ENCODE measurements at places on chromosomes 2 and 18. TPM values are rescaled to one million over a fixed set of nuclear protein-coding genes. Genes with fewer than 3 reads are reported as not detected.
A peak's percentile ranks its signal among the peaks of the same experiment; 100 is the strongest.

DNA sequence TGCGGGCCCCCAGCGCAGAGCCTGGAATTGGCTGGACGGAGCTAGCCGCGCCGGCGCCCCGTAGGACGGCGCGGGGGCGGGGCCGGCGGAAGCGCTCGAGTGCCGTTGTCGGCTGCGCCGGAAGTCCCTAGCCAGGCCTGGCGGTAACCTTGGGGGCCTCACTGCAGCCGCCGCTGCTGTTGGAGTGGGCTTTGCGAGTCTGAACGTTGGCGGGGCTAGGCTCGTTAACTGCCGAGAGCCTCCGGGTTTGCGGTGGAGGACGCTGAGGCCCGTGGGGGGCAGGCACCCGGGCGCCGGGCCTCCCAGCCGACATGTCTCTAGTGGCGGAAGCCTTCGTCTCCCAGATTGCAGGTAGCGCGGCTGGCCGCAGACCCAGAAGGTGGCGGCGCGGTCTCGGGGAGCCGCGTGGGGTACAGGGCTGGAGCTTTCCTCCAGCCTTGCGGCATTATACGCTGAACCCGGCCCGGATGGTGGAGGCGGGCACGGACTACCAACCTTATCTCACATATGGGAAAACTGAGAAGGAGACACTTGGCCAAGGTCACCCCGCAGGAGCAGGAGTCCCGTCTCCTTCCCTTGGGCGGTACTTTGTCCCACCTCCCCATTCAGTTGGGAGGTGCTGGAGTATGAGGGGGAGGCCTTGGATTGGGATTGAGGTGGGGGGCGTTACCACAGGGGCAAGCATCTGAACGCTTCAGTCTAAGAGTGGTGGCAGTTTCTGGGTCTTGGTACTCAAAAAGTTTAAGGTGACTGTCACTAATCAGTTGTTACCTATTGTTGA, at the start of gene MTX2:
Gene MTX2 (plus strand): TSS at position 124 of the 781 bp plus-strand sequence. CDS start 188 bp downstream, at position 312.
- DNase-seq = peak; percentile 70

DNA sequence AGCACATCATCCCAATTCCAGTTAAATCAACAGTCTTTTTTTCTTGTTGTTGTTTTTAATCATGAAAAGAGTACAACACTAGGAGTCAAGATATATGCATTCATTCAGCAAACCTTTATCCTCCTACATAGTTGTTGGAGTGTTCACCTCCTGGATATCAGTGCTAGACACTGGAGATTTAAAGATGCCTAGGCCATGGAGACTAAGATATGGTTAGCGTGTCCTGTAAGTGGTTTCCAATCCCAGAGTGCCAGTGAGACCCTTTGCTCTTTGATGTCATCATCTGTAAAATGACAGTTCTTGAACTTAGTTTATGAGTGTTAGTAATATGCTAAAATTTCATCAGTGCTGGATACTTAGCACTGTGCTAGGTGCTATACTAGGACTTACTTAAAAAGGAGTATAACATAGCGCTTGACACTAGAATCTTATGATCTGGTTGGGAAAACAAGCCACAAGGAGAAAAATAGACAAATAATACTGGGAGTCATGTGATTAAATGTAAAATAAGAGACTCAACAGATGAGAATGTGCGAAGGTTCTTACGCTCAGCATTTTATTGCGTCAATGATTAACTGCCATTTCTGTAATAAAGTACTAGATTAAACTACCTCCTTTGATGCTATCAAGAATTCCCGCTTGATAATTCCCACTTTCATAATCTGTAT, 31.5 kb downstream of the BABAM2 start:
- DNase-seq = no peak

DNA sequence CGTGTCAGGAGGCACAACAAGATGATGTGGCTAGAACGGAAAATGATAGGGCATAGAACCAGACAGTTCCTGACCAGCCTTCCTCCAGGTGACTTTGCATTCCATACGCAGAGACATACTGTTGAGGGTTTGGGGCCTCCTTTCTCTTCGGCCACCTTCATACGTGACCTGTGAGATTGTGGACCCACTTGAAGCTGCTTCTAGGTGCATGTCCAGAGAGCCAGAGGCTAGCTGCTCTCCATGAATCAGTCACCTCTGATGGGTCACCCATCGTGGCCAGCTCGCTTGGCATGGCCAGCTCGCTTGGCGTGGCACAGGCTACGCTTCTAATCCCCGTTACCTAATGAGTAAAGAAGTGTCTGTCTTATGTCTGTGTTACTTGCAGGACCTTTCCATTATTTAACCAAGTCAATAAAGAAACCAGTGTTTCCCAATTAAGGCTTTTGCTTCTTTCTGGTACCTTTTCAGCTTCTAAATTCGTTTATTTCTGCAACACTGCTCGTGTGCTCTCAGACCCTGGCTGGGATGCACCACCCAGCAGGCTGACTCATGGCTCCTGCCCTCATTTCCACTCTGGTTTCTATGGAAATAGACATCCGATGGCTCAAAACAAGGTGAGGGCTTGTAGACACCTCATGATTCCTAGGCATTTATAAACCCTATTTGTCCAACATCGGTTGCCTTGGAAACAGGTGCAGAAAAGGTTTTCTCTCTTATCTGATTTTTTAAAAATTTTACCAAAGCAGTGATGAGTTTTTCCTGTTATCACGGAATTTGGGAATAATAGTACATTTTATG, 86.7 kb upstream of the B3GNT7 start:
- peak; percentile 73 for DNase-seq

DNA sequence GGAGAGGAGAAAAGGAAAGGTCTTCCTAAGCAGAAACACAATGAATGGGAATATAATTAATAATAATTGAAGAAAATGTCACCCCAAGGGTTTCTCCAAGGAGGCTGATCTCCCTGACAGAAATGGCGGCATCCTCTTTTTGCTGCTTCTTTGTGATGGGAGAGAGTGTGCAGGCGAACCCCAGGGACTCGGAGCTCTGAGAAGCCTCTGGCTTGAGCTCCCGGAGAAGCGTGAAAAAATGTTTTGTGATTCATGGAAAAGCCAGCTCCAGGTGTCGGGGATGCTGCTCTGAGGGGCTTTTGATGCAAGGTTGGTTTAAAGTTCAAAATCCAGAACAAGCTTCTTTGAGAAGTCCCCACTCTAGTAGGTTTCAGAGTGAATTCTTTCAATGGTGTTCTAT, 91.0 kb downstream of the VWA3B start:
- no peak for DNase-seq

- no peak for DNase-seq
Observed at GRCh38 chr2:191931329-191931728, 84.4 kb upstream of the CAVIN2 start.

- no peak for DNase-seq
Observed at GRCh38 chr2:167198009-167198408, 309.7 kb downstream of the XIRP2 start.

- no peak for DNase-seq
Observed at GRCh38 chr2:2253172-2254016, 77.7 kb downstream of the MYT1L start.

GRCh38 chr2:119179991-119180390, 21.4 kb upstream of the C1QL2 start:
- peak; percentile 49 for DNase-seq

GRCh38 chr2:83953697-83954096, 505.4 kb downstream of the SUCLG1 start:
- DNase-seq = no peak

GRCh38 chr18:45060102-45060501, 379.4 kb downstream of the SETBP1 start:
- no peak for DNase-seq

DNA sequence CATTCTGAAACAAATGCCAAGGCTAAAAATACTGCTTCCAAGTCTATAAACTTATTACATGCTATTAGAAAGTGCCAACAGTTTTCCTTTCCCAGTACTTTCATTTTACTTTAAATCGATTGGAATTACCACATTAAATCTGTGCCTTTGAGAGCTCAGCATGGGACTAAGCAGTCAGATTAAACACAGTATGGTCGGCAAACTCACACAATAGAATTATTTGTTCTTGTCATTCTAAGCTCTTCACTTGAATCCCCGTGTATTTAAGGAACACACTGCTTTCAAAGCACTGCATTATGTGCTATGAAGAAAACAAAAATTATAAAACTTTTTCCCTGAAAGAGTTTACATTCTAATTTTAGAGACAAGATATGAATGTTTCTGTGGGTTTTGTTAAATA, 444.4 kb upstream of the SLC39A10 start:
- DNase-seq = no peak

- no peak for DNase-seq
Observed at GRCh38 chr18:59769129-59769865, 72.1 kb upstream of the CCBE1 start.

GRCh38 chr2:176446718-176447414, 177.6 kb downstream of the MTX2 start:
- DNase-seq = no peak

GRCh38 chr2:171509945-171510731, 12.1 kb upstream of the CYBRD1 start:
- no peak for DNase-seq

GRCh38 chr2:45705233-45705632, 53.8 kb downstream of the PRKCE start:
- DNase-seq = no peak

DNA sequence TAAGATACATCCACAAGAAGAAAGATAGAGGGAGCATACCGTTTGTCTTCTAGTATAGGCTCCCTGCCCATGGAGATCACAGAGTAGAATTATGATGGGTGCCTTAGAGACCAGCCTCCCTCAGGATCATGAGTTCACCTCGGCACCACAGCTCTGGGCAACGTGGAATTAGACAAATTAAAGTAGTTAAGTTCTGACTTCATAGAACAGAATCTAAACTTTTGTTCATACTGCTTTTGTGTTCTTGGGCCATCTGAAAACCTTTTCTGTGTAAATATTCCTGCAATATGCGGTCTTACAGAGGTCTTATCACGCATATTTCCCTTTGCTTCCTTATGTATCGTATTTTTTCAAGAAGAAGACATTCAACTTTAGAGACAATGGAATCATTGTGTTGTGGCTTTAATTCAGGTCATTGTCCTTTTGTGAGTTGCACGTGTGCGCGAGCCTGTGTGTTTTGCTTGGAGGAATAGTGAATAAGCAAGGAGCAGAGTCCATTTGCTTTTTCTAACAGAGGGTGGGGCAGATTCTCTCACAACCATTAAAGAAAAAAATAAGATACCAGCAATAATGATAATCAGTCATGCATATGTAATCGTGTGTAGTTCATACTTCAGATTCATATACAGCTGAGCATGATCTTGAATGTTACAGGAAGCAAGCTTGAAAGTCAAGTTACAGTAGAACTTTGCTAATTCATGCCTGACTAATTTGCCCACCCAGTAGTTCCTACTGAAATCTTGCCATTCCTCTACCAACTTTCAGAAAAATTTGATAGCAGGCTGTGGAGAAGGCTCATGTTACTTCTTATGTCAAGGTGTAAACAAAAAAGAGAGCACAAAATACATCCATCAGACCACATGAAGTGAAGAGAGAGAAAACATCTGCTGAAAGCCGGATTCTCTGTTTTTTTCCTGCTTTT, 243.6 kb downstream of the NEDD4L start:
- DNase-seq = no peak

DNA sequence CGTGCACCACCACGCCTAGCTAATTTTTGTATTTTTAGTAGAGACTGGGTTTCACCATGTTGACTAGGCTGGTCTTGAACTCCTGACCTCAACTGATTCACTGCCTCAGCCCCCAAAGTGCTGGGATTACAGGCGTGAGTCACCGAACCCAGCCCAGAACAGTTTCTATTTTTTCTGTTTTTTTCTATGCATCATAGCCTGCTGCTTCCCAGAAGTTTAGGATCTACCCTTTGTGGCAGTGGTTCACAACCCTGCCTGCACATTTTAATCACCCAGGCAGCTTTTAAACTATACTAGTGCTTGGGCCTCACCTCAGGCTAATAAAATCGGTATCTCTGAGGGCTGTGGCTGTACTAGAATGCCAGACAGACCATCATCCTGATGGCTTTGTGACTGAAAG, 39.7 kb upstream of the SOCS6 start:
- DNase-seq = no peak

Gene SLC9A4
- 0.85 TPM for total RNA-seq

Gene TNS1
- total RNA-seq = 6.0 TPM

Gene PDIA6
- total RNA-seq = 127 TPM

Gene CDK15
- total RNA-seq = not detected

Gene REG3G
- total RNA-seq = not detected

Gene UGT1A1
- total RNA-seq = 64.8 TPM

Gene UGT1A10
- total RNA-seq = not detected

Gene MAL
- total RNA-seq = 171 TPM

Gene ZSWIM2
- not detected for total RNA-seq
